ENCODE measurements at places on chromosomes 13 and 19. TPM values are rescaled to one million over a fixed set of nuclear protein-coding genes. Genes with fewer than 3 reads are reported as not detected.

LHB gene
- not detected for total RNA-seq

COMP gene
- 2.0 TPM for total RNA-seq

ERF gene
- 68.3 TPM for total RNA-seq

LILRA1 gene
- 1.9 TPM for total RNA-seq

RASIP1 gene
- 13.1 TPM for total RNA-seq

ACER1 gene
- total RNA-seq, result 0.14 TPM

FBXO46 gene
- 22.0 TPM for total RNA-seq

ZNF69 gene
- 25.5 TPM for total RNA-seq

ZNF850 gene
- total RNA-seq, result 4.1 TPM

ZNF223 gene
- total RNA-seq, result 8.1 TPM

LTBP4 gene
- total RNA-seq, result 225 TPM

Data from mucosa of gallbladder (tissue), 1 donor.